ENCODE measurements at places on chromosomes 5 and 9. TPM values are rescaled to one million over a fixed set of nuclear protein-coding genes. Genes with fewer than 3 reads are reported as not detected.
A peak's percentile ranks its signal among the peaks of the same experiment; 100 is the strongest.

Gene SLC22A4
- total RNA-seq: 10.3 TPM

Gene FAM170A
- total RNA-seq: not detected

Gene NEUROG1
- not detected for total RNA-seq

Gene HEMGN
- 0.15 TPM for total RNA-seq

Gene OR13C8
- total RNA-seq: not detected

Gene SPATA31D4
- total RNA-seq: not detected

Gene WNT8A
- total RNA-seq: not detected

Gene C1QTNF3
- 4.5 TPM for total RNA-seq

Gene ZDHHC21
- 25.6 TPM for total RNA-seq

- no peak for DNase-seq
- H3K27ac ChIP-seq: no peak overlapping the region
- H3K36me3 ChIP-seq: no peaks in the 10 kb centered on the region
- no peak overlapping the region for H3K4me3 ChIP-seq
- peaks cover 10% of the 10 kb centered on the region for H3K4me1 ChIP-seq
Measured at GRCh38 chr9:126981218-126981617, 66.6 kb downstream of the RALGPS1 start.

DNA sequence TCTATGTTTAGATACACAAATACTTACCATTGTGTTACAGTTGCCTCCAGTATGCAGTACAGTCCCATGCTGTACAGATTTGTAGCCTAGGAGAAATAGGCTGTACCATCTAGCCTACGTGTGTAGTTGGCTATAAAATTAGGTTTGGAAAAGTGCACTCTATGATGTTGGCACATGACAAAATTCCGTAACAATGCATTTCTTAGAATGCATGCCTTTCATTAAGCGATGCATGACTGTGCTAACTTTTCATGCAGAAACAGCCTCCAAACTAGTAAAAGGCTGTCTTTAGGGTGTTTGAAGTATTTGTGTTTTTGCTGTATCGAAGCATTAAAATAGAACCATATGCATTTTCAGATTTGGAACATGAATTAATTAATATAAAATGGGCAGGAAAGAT is 157.9 kb downstream of the RMI1 start:
- no peaks in the 10 kb centered on the region for H3K36me3 ChIP-seq
- H3K4me3 ChIP-seq: no peak overlapping the region

DNA sequence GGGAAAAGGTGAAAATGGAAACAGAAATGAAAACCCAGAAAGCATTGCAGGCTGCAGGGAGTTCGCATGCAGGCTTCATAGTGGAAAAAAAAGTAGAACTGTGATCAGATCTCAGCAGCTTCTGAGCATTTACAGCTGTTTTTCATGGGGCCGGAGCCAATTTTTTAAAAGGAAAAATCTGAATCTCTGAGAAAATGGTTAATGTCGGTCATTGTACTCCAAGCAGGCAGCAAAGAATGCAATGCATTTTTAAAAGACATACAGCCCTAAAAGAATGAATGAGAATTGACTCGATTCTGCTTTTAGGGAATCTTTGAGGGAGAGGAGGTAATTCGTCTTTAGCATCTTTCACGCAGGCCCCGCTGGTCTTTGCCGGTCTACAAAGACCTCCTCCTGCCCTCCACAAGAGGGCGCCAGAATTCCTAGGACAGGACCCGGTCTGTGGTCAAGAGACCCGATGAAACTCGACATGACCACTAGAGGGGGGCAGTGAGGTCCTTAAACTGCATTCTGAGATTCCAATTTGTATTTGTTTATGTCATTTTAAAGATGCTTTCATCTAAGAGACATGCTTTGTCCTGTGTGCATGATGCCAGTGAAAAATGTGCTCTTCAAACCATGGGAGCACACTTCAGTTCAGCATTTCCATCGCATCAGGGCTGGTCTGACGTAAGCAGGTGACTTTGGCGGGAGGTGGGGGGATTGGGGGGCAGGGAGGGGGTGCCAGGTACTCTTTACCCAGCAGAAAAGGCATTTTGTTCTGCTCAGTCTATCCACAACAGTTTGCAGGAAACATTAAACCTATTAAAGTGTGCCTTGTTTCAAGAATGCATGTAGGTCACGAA is 43.7 kb upstream of the TMEM252 start:
- H3K27ac ChIP-seq: no peak overlapping the region
- H3K4me1 ChIP-seq: peaks cover 6% of the 10 kb centered on the region
- peak; percentile 88 for DNase-seq
- no peaks in the 10 kb centered on the region for H3K27me3 ChIP-seq

DNA sequence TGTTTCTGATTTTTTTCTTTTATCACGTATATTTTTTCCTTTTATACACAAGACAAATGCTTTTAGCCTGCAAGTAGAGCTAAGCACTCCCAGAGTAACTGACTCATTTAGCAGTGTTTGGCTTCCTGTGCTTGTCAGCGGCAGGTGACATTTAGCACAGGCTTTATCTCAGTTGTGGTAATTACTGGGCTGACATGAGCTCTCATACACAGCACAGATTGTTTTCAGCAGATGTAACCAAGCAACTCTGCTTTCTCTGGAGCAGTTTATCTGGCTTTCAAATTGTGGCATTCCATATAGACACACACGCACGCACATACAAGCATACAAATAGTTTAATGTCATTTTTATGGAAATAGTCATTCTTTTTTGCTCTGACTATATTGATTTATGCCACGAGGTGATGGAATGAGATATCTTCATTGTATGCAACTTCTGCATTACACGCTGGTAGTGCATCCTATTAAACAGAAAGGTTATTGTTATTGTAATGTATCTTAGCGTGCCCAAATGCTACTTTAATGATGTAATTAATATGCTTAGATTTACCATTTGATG is 379.0 kb upstream of the GRAMD2B start:
- H3K4me1 ChIP-seq: no peaks in the 10 kb centered on the region
- H3K27me3 ChIP-seq: no peaks in the 10 kb centered on the region
- H3K36me3 ChIP-seq: no peaks in the 10 kb centered on the region

DNA sequence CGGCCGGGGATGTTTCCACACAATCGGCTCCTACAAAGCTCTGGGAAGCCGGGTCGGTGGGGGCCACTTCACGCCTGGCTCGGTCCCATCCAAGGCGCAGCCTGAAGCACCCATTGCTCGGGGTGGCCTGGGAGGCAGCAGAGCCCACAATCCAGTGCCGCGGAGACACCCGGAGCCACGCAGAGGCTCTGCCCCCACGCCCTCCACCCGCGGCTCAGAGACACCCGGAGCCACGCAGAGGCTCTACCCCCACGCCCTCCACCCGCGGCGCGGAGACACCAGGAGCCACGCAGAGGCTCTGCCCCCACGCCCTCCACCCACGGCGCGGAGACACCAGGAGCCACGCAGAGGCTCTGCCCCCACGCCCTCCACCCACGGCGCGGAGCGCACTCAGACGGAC is 31.9 kb downstream of the SLC12A7 start:
- H3K27me3 ChIP-seq: no peaks in the 10 kb centered on the region
- H3K36me3 ChIP-seq: peaks cover 83% of the 10 kb centered on the region
- no peak for DNase-seq
- H3K27ac ChIP-seq: no peak overlapping the region

DNA sequence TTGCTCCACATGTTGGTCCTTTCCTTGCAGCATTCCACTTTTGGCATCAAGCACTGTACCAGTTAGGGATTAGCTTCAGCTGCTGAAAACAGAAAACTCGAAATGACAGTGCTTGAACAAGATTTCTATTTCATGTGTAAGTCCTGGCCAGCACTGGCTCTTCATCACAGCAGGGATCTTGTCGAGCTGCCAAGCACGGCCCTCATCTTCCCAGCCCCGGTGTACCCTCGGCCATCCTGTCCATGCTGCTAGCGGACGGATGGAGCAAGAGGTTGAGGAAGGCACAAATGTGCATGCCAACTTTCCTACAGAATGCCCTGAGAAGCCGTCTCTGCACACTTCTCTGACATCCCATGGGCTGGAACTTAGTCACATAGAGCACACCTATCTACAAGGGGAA is 130.6 kb downstream of the TENT4A start:
- H3K27me3 ChIP-seq: peaks cover 5% of the 10 kb centered on the region
- H3K27ac ChIP-seq: no peak overlapping the region
- DNase-seq: no peak
- H3K4me3 ChIP-seq: no peak overlapping the region
- H3K36me3 ChIP-seq: no peaks in the 10 kb centered on the region
- H3K4me1 ChIP-seq: no peaks in the 10 kb centered on the region

DNA sequence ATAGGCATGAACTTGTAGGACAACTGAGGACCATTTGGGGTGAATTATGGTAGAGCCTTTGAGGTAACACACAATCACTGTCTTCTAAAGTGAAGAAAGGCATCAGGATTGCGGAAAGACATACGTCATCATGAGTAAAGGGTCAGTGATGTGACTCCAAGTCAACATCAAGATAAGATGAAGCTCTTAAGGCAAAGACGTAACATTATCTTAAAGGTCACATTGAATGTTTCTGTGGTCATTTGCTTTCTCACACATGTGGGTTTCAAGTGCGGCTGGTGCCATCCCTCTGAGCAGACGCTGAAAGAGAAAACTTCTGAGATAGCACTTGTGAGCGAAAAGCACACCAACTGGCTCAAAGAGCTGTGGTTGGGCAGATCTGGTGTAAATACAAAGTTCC is 63.3 kb upstream of the GRAMD2B start:
- H3K27me3 ChIP-seq: no peaks in the 10 kb centered on the region
- H3K4me3 ChIP-seq: no peak overlapping the region
- no peak overlapping the region for H3K27ac ChIP-seq
- no peak for DNase-seq
- no peaks in the 10 kb centered on the region for H3K36me3 ChIP-seq

DNA sequence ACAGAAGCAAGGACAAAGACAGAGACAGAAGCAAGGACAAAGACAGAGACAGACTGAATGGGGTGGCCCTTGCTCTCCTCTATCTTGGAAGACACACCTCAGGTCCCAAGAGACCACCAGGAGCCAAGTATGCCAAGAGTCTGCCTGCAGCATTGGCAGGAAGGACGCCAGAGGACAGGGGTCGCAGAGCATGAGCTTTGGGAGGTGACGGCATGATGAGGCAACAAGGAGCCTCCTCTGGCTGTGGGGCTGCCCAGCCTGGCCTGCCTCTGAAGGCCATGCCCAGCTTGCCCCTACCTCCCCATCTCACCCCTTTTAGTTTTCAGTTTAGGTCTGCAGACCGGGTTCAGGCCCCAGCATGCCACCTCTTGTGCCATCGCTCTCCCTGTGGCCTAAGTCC is 17.6 kb downstream of the PDGFRB start:
- H3K4me3 ChIP-seq: no peak overlapping the region
- peaks cover 11% of the 10 kb centered on the region for H3K4me1 ChIP-seq
- no peaks in the 10 kb centered on the region for H3K27me3 ChIP-seq
- H3K27ac ChIP-seq: peak overlapping the region; percentile 51

DNA sequence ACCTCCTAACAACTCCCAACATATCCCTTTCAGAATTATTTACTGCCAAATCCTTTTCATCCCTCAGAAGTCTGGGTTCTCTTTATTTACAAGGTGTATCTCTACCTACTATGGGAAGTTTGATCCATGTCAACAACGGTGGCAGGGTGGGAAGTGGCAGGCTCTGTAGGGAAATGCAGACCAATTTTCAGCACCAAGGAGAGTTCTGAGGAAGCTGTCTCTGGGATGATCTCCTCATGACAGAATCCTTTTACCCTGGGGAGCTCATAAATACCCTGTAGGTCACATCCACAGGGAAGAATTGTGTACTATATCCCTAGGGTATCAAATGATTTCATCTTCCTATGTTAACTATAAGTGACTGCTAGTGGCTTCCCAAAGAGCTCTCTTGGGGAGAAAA is 107.8 kb upstream of the NEK6 start:
- H3K27ac ChIP-seq: no peak overlapping the region
- no peak for DNase-seq
- no peaks in the 10 kb centered on the region for H3K27me3 ChIP-seq
- H3K36me3 ChIP-seq: no peaks in the 10 kb centered on the region

- DNase-seq: no peak
- no peaks in the 10 kb centered on the region for H3K36me3 ChIP-seq
- no peak overlapping the region for H3K4me3 ChIP-seq
Measured at GRCh38 chr5:125149527-125149926, 403.1 kb upstream of the ZNF608 start.

DNA sequence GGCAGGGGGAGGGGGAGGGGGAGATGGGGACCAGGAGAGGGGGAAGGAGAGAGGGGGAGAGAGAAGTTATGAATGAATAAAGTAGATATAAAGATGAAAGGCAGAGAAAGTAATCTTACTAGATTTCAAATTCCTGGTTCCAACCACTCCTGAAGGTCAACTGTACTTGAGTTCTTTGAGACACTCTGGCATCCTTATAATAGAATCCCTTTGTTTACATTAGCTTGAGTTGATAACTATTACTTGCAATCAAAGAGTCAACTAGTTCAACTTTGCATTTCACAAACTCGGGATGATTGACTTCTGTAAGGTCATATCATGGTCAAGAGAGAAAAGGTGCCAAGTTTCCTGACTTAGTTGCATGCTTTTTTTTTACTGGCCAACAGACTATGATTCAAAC is 42.2 kb downstream of the BAAT start:
- no peaks in the 10 kb centered on the region for H3K27me3 ChIP-seq
- no peak for DNase-seq
- no peak overlapping the region for H3K4me3 ChIP-seq
- H3K4me1 ChIP-seq: no peaks in the 10 kb centered on the region
- H3K27ac ChIP-seq: no peak overlapping the region

- H3K27me3 ChIP-seq: no peaks in the 10 kb centered on the region
- H3K36me3 ChIP-seq: no peaks in the 10 kb centered on the region
- H3K4me3 ChIP-seq: no peak overlapping the region
- peaks cover 6% of the 10 kb centered on the region for H3K4me1 ChIP-seq
- no peak overlapping the region for H3K27ac ChIP-seq
- no peak for DNase-seq
Measured at GRCh38 chr5:17302106-17302505, 84.7 kb downstream of the BASP1 start.

DNA sequence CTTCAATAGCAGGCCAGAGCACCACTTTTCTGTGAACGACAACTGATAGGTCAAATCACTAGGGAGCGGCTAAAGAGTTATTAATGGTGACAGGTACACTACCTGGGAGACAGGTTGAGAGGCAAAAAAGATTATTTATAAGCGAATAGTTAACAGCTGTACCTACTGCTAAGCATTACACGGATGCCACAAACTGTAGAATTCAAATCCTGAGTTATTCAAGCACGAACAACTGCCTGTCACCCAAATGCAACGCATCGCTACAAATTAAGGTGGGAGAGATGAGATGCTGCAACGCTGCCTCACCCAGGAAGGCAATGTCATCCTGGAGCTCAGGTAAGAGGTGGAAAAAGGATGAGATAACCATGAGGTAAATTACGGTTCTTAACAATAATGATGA is 342.9 kb downstream of the BNC2 start:
- no peak overlapping the region for H3K27ac ChIP-seq
- no peaks in the 10 kb centered on the region for H3K27me3 ChIP-seq
- DNase-seq: no peak

GRCh38 chr5:36660397-36661049 is 54.1 kb downstream of the SLC1A3 start:
- no peaks in the 10 kb centered on the region for H3K36me3 ChIP-seq
- H3K27me3 ChIP-seq: no peaks in the 10 kb centered on the region
- peaks cover 30% of the 10 kb centered on the region for H3K4me1 ChIP-seq
- H3K4me3 ChIP-seq: no peak overlapping the region

GRCh38 chr5:179268399-179268952 is 76.8 kb downstream of the ADAMTS2 start:
- no peaks in the 10 kb centered on the region for H3K27me3 ChIP-seq
- no peak for DNase-seq
- peaks cover 8% of the 10 kb centered on the region for H3K36me3 ChIP-seq
- H3K4me3 ChIP-seq: no peak overlapping the region
- peaks cover 17% of the 10 kb centered on the region for H3K4me1 ChIP-seq
